ENCODE measurements at places on chromosomes 12 and 14.
A peak's percentile ranks its signal among the peaks of the same experiment; 100 is the strongest.

GRCh38 chr12:62736596-62736995, 198.4 kb downstream of the PPM1H start:
- DNase-seq, result no peak

GRCh38 chr12:108021949-108022522, 107.1 kb upstream of the WSCD2 start:
- no peak for DNase-seq

DNA sequence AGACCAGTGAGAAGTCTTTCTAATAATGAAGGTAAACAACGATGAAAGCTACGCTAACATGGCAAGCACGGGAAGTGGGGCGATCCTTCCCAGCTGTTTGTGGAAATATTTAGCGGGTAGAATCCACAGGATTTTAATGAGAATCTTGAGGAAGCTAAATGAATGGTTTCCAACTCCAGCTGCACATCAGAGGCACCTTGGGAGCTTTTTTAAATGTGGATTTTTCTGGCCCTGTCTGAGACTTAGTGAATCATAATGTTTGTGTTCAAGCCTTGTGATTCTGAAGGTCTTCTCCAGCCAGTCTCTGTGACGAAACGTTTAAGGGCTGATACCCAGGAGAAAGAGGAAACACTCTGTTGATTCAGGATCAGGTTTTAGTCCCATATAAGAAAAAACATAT, 169.8 kb downstream of the CAPZA3 start:
- DNase-seq, result no peak

DNA sequence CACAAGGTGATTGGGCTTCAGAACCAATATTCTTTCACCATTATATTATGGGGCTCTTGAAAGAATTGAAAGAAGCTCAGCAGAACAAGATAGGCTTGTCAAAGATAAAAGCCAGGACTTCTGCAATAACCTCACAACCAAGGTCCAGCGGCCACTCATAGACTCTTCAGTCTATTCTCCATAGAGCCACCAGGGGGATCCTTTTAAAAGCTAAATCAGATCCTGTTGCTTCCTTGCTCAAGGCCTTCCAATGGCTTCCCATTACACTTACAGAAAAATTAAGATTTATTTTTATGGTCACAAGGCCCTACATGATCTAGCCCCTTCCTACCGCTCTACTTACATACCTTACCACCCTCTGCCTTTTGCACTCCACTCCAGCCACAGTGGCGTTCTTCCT, 169.6 kb downstream of the C12orf42 start:
- DNase-seq, result no peak

GRCh38 chr12:52234223-52234810, 1.3 kb downstream of the KRT7 start:
- DNase-seq, result no peak

DNA sequence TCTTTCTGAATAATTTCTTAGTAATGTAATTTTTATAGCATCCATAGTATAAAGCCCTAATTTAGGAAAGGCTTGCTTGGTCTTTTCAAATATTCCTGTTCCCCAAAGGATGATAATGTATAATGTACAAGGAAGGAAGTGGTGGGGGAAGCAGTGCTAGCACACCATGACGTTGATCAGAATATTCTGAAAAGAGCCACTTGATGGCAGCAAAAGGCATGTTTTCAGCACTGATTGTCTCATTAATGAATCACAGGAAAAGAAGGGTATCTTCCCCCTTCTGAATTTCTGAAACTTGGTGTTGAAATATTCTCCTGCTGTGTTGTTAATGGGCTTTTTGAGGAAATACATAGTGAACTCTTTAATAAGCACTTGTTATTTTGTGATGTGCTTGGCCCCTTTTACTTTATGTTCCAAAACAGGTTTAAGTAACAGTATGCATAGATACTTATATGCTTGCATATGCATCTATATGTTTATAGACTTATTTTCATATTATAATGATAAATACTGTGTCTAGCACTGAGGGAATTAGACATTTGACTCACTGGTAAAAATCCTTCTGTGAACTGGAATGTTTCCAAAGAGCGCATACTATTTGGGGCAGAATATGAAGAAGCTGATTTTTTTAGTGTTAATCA, 122.0 kb downstream of the TMEM117 start:
- no peak for DNase-seq

DNA sequence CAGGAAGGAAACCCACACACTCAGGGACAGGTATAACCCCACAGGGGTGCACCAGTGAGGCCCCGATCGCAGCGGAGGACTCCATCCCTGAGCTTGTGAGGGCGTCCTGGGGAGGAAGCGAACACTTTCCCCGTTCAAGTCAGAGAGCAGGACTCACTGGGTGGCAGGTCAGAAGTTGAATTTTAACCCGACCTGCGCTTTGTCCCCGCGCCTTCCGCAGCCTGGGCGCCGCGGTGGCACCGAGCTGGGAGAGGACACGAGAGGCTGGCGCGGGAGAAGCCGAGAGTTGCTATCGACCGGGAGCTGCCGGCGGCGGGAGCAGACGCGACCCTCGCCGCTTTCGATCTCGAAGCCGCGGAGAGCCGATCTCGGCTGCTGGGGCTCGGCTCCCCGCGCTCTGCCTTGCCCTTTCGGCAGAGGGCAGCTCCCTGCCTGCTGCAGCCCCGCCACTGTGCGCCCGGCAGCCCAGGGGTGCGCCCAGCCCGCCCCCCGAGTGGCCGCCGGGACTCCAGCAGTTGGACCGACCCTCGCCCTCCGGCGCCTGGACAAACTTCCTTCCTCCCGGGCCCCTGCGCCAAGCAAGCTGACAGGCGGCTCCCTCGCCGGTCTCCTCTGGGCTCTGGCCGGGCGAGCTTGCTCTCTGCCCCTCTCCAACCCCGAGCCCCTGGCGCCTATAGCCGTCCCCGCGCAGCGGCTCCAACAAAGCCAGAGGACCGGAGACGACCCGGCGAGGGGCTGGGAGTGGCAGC, 918 bp downstream of the LIN7A start:
- DNase-seq, result peak; percentile 60

DNA sequence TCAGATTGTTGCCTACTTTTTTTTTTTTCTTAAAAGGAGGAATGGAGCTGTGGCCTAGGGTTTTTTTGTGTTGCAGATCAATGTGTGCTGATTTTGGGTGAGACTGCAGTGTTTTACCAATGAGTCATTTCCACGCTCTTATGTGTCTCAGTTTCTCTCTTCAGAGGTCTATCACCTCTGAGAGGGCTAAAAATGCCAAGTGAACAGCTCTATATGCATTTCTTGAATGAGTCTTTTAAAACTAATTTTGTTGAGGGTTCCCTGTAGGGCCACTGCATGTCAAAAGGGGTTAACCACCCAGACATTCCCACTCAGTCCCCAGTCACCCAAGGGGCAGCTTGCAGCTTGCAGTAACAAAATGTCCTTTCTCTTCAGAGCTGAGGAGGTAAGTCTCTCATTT, 24.3 kb upstream of the GLIPR1L2 start:
- no peak for DNase-seq

DNA sequence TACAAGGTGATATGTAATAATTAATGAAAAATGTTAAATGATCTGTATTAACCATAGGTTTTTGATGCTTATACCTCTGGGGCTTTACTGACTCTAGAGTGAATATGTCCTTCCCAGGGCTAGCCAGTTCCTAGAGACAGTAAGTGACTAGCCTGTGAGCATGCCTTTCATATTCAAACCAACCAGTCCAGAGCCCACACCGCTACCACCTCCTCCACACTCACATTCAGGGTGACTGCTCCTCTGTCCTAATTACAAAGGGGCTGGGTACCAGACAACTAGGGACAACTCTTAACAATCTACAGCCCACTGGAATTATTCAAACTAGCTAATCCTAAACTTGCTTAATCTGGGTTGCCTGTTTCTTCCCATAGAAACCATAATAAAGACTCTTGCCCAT, 49.0 kb downstream of the RALGAPA1 start:
- DNase-seq, result no peak

GRCh38 chr12:124518051-124518932, 49.1 kb downstream of the NCOR2 start:
- peak; percentile 98 for DNase-seq

DNA sequence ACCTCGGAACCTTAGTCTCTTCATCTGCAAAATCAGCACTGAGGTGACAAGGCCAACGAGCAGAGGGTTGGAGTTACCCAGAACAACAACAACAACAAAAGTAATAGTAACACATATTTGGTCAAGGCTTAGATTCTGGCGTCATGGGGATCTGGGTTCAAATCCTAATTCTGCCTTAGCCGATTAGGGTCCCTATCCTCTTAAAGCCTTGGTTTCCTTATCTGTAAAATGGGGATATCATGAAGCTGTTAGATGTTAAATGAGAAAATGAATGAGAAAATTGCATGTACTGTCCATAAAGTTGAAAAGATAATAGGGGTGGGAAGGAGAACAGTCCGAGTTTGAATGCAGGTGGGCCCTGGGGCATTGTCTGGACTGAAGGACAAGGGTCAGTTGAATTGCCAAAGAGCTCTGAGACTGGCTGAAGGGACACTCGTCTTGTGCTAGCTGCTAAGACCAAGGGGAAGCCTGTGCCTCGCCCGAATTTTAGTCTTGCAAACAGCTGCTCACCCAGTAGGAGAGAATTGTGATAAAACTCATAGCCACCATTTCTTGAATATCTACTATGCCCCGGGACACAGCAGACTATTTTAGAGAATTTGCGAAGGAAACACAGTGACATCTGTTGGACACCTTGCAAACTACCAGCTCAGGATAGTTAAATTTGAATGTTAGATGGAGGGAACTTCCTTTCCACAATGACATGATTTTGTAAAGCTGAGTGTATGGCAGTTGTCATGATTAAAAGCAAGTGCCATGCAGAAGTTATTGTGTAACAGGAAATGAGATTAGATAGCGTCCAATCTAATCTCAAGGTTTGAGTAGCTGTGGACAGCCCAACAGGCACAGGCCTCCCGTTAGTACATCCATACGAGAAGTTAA, 6.8 kb upstream of the HNF1A start:
- peak; percentile 47 for DNase-seq

DNA sequence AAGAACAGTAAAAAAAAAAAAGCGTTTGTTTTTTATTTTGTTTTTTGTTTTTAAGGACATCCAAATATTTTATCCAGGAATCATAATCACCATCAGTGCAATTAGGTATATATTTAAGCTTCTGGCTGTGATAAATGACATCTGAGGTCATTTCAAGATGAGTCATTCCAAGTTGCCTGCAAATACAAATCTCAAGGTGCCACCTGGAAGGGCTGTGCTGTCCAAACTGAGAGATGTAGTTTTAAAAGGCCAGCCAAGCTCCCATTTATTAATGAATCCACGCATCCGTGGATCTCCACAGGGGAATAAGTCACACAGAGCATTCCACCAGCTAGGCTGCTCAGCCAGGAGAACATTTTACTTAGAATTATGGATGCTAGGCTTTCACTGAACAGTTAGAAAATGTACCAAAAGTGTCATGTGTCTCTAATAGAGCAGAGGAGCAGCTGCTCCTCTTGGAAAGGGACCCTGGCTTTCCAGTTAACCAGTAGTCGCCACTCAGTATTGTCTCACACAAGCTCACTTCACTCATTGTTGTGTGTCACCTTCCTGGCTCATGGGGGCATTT, 1151.4 kb upstream of the TMEM132C start:
- no peak for DNase-seq

GRCh38 chr12:91109148-91109564, 2.1 kb downstream of the LUM start:
- DNase-seq, result no peak

DNA sequence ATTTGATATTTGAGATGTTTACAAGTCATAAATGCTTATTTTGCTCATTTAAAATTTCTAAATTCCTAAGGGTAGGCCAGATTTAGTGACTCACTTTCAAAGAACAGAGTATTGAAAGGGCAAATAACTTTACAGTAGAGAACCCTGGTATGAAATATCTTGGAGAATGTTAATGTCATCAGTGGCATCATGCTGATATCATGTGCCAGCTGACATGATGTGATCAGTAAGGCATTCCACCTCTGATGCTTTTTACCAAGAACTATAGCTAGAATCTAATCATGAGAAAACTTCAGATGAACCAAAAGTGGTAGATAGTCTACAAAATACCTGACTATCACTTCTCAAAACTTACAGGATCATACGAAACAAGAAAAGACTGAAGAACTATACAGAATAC, 2.9 kb upstream of the FLRT2 start:
- no peak for DNase-seq

DNA sequence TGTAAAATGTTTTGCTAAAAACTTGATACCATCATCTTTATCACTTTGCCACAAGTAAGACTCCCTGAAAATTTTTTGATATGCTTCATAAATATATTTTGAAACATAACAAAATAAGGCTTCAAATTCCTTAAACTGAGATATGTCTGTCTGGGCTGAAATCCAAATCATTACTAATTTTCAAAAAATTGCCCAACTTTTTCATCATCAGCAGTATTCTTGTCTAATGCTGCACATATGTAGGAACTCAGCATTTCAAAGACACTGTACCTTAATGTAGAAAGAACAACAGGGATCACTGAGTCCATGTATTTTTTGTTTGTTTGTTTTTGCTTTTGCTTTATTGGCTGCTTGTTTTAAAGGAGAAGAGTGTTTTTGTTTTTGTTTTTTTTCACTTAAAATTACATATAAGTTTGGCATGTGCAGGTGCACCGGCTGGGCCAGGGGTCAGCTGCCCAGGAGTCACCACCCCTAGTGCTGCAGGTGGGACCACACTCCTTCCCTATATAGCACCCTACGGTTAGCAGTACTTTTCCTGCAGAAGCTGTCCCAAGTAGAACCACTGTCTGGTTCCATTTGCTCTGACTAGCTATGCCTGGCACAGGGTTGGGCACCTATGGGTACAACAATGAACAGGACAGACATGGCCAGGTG, 231.2 kb downstream of the PIK3C2G start:
- DNase-seq, result no peak

DNA sequence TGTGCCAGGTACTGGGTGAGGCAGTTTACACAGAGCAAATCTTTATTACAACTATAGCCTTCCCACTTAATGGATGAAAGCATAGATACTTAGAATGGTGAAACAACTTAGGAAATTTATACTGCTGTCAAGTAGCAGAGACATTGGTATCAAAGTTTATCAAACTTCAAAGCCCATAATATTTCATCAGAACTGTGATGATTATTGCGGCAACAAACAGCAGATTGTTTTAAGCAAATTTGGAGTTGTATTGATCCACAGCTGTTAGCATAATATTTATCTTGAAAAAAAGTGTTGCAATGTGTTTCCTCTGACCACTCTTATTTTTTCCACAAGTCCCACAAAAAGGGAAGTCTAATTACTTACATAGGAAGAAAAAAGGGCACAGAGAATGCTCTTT, 2.0 kb upstream of the SLCO1B3 start:
- DNase-seq, result no peak

GRCh38 chr14:91231446-91231845, 13.1 kb downstream of the GPR68 start:
- DNase-seq, result no peak

DNA sequence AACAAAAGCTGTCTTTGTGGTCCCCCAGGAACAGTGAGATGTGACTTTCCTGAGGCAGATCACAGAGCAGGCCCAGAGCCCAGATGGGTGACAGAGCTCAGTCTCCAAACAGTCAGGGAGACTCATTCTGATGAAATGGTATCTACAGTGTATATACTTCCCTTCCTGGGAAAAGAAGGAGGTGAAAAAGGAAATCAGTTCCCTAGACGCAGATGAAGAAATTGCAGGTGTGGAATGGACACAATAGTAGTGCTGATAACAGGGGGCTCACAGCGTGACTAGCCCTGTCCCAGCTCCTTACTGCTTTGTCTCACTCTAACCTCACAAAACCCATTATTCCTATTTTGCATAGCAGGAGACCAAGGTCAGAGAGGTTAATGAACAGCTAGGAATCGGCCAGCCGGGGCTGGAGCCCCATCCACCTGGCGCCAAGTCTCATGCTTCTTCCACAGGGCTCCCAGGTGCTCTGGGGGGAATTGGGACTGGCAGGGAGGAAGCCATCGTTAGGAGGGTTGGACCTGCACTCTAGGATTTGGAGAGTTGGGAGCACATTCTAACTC, 11.9 kb downstream of the KCNH3 start:
- DNase-seq, result no peak

GRCh38 chr12:132602572-132603239, 7.7 kb downstream of the LRCOL1 start:
- peak; percentile 28 for DNase-seq

Data from NCI-H345 (cell line).